ENCODE measurements at places on chromosomes 5 and 9.

DNA sequence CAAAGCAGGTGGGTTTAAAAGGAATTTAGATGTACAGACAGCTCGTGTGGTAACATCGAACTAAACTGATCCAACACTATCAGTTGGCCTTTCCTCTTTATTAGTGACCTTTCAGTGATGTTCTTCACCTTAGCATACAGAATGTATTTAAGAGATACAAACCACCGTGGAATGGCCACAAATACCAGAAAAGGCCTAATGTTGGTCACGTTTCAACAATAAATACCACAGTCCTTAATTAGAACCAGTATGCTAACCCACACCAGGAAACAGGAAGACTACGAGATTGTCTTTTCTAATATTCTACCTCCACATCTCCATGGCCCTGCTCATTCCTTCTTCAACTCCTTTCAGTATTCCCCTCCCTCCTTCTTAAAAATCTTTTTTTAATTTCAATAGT lies 40.4 kb downstream of the GNAQ start:
- DNase-seq: no peak

DNA sequence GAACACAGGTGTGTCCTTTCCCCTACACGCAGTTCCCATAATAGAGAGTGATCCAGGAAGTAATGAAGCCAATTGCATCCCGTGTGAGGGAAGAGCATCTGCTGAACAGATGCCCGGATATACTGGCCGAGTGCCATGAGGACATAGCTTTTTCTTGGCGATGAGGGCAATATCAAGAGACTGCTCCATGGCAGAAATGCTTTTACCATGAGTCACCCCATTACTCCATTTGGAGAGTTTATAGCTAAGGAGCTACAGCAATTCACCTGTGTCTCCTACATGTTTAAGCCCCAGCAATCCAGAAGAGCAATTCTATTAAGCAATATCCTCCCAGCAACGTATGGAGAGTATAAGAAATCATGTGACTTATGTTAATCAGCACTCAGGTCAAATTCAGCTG lies 222.0 kb upstream of the KLF4 start:
- DNase-seq: no peak

GRCh38 chr5:58800861-58801540 lies 218.1 kb downstream of the RAB3C start:
- DNase-seq: no peak

GRCh38 chr9:97594381-97594921 lies 38.7 kb downstream of the TSTD2 start:
- DNase-seq: no peak

DNA sequence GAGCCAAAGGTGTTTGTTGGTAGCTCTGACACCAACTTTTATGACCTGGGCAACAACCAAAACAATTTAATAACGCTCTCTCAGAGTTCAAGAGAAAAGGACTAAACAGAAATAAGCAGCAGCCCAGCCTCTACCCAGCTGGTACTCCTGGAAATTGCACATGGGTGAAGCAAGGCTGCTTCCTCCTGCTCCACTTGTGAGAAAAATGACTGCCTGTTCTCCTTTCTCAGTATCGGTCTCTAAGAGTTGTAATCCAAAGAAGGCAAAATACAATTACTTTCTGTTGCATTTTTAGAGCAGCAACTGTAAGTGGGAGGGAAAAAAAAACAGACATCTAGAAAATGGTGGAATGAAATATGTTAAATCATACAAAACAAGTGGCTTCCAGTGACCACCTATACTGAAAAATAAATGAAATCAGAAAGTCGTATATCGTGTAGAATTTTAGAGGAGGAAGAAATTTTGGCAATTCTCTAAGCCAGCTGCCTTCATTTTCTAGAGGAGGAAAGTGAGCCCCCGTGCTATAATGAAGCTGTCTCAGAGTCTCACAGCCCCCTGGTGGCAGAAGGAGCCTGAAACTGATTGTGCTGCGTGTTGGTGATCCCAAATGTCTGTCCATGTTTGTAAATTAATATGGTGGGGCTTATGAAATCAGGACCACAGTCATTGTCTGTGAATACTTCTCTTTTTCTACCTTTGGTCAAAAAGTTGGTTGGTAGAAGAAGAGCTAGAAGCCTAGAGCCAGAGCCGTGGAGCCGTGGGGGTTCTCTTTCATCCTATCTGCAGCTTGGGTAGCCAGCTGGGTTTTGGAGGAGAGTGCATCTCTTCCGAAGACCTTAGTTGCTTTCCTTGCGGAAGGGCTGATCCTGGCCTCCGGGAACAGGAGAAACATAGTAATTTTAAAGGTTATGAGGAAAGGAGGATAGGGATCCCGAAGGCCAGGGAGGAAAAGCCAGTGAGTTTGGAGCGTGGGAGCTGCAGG lies 139.9 kb downstream of the PIP5K1B start:
- peak; percentile 69 for DNase-seq

- no peak for DNase-seq
Measured at GRCh38 chr5:135678640-135679268, 100.0 kb upstream of the CXCL14 start.

GRCh38 chr5:172007175-172008110 lies 1.0 kb upstream of the FBXW11 start:
- peak; percentile 24 for DNase-seq

- DNase-seq: no peak
Measured at GRCh38 chr9:35649431-35650340, 1.0 kb downstream of the SIT1 start.

GRCh38 chr5:39137819-39138451 lies 63.7 kb upstream of the RICTOR start:
- no peak for DNase-seq

- no peak for DNase-seq
Measured at GRCh38 chr5:44740660-44741059, 68.1 kb upstream of the MRPS30 start.

DNA sequence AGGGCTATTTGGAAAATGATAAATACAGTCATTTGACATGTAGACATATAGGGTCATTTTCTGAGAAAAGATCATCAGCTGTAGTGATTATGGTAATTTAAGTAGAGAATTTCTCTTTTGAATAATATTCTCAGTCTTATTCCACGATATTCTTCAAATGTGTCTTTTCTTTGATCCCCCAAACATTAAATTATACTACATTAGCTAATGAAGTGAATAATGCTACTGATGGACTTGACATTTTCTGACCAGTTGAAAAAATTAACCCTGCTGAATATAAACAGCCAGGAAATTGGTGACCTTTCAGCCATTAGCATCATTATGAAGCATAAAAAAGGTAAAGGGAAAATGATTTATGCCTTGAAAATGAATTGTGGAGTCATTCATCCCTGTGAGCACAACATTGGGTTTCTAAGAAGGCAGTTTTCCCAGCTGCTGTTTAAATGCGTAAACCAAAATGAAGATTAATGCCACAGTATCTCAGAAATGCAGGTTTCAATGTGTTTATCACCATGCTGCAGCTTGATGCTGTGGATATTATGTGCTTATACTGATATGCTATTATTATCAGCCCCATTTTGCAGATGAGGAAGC lies 489.1 kb downstream of the KCTD16 start:
- DNase-seq: no peak

GRCh38 chr5:116947691-116948528 lies 373.3 kb upstream of the SEMA6A start:
- peak; percentile 30 for DNase-seq

GRCh38 chr5:109691996-109692395 lies 2.3 kb downstream of the MAN2A1 start:
- peak; percentile 53 for DNase-seq

- DNase-seq: no peak
Measured at GRCh38 chr9:111058166-111058565, 19.9 kb upstream of the LPAR1 start.

- no peak for DNase-seq
Measured at GRCh38 chr5:127409246-127409917, 108.1 kb upstream of the PRRC1 start.

DNA sequence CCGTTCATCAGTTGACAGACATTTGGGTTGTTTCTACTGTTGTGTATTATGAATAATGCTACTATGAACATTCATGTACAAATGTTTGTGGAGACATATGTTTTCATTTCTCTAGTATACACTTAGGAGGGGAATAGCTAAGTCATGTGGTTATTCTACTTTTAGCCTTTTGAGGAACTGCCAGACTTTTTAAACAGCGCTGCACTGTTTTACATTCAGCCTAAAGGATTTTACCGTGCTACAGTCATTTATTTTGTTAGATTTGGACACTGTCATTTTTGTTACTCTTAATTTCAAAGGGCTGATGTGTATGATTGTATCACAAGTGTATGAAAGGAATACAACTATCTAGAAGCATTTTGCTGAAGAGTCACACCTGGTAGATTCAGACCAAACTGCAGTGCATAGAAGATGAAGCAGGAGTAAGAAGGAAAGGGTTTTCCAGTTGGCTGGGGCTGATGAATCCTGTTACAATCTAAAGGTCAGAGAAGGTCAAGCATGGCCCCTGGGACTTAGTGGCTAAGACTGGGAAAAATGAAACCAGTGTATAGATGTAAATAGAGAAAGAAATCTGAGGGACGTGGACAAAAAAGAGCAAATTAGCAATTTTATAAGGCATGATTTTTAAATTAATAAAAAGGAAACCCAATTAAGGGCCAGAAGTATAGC lies 509.7 kb downstream of the PSAT1 start:
- no peak for DNase-seq

DNA sequence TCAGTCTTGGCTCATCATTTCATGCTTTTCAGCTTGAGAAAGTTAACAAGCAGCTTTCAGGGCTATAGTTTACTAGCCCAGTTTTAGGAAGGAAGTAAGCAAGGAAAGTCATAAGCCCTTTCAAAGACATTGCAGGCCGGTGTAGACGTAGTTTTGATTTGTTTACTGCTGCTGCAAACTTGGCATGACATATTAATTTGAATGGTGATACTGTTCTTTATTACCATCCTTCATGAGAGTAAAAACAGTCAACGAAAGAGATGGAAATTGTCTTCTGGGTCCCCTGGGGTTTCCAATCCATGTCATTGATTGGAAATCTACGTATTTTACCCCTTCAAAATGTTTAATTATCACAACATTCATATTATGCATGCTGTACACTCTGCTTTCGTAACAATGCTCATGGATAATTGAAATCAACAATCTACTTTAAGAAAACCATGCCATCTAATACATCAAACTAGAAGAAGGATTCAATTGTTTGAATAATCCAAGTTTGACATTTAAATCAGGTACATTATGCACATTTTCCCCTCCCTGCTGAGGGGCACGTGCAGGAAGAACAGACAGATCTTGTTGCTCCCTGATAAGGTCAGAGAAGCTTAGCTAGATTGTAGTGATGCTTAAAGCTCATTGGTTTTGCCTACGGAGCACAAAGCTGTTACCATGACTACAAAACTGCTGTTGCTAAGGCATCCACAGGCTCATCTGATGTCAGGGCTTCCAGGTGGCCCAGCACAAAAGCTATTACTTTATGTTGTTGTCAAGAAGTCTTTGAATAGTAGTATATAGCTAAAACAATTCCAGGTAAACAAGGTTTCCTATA lies 139.9 kb upstream of the PRLR start:
- DNase-seq: no peak

DNA sequence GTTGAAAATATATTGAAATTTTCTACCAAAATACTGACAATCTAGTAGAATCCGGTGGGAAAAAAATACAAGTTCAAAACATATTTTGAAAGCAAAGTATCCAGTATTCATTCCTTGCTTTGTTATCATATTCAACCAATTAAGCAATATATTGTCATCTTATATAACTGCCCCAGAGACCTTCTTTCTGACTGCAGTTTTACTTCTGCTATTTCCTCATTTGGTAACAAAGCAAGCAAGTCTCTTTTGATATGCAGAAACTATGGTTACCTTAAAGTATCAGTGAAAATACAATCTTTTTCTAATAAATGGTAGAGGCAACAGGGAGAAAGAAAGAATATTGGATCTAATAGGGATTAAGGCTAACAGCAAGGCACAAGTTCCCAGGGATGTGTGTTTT lies 663.7 kb upstream of the MEF2C start:
- no peak for DNase-seq

DNA sequence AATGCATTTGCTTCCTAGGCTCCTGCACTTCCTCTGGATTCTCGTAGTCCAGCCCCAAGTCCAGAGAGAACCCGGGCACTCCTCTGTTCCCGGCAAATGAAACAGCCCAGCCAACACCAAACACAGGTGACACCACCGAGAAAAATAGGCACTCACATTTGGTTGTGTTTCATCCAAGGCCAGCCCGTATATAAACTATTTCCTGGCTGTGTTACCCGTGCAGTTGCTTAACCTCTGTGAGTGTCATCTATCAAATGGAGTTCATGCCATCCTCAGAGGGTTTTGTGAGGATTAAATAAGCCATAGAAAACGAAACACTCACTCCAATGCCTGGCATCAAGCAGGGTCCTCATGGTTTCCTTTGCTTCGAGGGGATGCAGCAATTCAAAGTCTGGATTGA lies 115.2 kb downstream of the BOD1 start:
- DNase-seq: no peak

- no peak for DNase-seq
Measured at GRCh38 chr9:908536-909205, 67.2 kb downstream of the DMRT1 start.

DNA sequence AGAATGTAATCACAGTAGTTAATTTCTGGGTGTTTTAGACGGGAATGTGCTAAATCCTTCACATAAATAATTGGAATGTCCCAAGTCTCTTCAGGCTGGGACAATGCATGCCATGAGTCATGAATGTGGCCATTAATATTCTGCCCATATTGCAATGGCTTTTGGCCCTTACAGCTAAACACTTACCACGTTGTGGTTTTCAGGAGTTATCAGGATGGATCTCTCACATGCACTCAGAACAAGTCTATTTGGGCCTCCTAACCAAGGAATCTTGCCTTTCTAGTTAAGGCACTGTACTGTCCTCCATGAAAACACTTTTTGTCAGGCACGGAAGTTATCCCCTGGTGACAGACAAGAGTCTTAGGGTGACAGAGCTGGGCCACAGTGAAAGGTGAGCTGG lies 32.7 kb downstream of the PKD2L2 start:
- no peak for DNase-seq

DNA sequence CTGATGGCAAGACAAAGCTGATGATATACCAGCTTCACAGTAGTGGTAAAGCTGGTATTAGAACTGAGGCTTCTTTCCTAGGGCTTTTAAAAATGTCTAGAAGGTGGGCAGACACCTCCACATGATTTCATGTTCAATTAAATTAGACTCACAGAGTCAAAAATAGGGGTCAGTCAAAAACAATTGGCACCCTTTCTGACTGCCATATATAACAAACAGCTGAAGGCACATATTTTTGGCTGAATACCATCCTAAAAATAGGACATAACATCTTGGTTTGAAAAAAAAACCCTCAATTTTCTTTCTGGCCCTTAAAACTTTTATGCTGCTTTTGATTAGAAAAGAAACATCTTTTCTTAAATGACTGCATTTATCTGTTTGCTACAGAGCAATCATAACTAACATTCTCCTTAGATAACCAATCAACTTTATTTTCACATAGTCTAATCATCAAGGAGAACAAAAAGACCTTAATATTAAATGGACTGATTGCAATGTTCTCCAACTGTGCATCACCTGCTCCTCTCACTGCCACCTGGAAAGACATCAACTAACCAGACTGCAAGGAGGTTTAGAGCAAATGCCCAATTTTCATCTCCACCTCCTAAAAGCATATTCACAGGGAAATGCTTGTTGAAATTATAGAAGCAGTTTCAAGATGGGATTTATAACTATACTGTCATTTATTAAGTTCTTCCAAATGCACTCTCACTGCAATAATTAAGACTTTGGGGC lies 3.2 kb downstream of the SGTB start:
- no peak for DNase-seq

- no peak for DNase-seq
Measured at GRCh38 chr5:15366676-15367391, 133.1 kb upstream of the FBXL7 start.
